ENCODE measurements at places on chromosomes 4 and X. TPM values are rescaled to one million over a fixed set of nuclear protein-coding genes. Genes with fewer than 3 reads are reported as not detected.

GRCh38 chrX:115378471-115378870, 89.0 kb downstream of the LUZP4 start:
- H3K4me3 ChIP-seq, result no peak overlapping the region
- no peaks in the 10 kb centered on the region for H3K27me3 ChIP-seq
- no peaks in the 10 kb centered on the region for H3K4me1 ChIP-seq
- H3K27ac ChIP-seq, result no peak overlapping the region
- H3K36me3 ChIP-seq, result no peaks in the 10 kb centered on the region

- H3K27ac ChIP-seq, result peak within 1 kb of the TSS; percentile 94
- H3K4me3 ChIP-seq, result peak within 1 kb of the TSS; percentile 67
- no peaks in the 10 kb centered on the region for H3K27me3 ChIP-seq
- peak; percentile 97 for DNase-seq
Measured at GRCh38 chrX:23782863-23783588, at the start of gene SAT1. Gene SAT1 (plus strand): TSS chrX:23783173. CDS start chrX:23783352, 179 bp downstream.

DNA sequence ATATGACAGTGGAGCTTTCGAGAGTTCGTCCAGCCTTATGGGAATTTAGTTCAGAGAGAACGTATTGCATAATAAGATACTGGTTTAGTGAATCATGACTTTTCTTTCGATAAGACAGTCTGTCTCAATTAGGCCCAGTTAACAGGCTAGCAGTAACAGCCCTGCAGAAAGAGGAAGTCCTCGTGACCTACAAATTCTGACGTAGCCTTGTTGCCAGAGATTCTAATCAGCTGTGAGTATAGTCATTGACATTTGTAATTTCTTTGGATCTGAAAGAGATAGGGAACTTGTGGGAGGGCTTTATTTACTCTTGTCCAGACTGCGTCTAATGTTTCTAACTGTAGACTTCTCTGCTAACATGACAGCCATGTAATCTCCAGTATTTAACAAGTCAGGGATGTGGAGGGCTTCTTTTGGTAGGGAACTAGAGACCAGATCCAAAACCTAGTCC, 15.8 kb downstream of the ART3 start:
- no peaks in the 10 kb centered on the region for H3K4me1 ChIP-seq
- H3K36me3 ChIP-seq, result no peaks in the 10 kb centered on the region
- H3K4me3 ChIP-seq, result no peak overlapping the region
- DNase-seq, result no peak
- no peak overlapping the region for H3K27ac ChIP-seq

DNA sequence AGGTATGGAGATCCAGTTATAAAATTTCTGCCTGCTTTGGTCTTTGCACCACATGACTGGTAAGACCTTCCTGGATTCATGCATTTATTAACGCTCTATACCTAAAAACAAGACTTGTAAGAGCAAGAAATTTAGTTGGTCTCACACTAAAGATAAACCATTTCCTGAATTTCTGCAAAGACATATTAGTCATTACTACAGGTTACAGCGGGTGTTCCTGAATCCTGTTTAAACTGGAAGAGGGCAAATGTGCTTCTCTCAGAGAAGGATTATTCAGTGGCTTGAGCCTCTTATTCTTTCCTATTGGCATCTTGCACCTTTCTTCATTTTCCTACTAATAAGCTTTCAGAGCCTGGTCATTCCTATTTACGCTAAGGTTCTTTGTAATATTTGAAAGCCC, 397.6 kb upstream of the TENM3 start:
- no peaks in the 10 kb centered on the region for H3K27me3 ChIP-seq
- no peaks in the 10 kb centered on the region for H3K4me1 ChIP-seq
- H3K4me3 ChIP-seq, result no peak overlapping the region
- H3K27ac ChIP-seq, result no peak overlapping the region

DNA sequence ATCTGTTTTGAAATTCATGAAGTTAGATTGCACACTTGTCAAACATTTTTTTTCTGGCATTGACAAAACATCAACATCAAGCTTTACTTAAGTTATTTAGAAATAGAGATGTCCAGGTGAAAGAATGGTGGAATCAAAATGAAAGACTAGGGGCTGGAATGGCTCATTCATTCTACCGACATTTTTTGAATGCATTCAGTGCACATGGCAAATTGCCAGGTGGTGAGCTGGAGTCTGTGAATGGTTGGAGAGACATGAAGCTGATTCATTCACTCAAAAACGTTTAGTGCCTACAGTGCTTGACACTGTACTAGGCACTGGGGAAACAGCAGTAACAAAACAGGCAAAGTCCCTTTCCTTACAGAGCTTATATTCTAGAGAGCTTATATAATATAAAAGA, 292.4 kb downstream of the PPP1R2C start:
- no peak overlapping the region for H3K4me3 ChIP-seq
- H3K4me1 ChIP-seq, result no peaks in the 10 kb centered on the region
- H3K27me3 ChIP-seq, result no peaks in the 10 kb centered on the region
- DNase-seq, result no peak
- no peak overlapping the region for H3K27ac ChIP-seq
- no peaks in the 10 kb centered on the region for H3K36me3 ChIP-seq

DNA sequence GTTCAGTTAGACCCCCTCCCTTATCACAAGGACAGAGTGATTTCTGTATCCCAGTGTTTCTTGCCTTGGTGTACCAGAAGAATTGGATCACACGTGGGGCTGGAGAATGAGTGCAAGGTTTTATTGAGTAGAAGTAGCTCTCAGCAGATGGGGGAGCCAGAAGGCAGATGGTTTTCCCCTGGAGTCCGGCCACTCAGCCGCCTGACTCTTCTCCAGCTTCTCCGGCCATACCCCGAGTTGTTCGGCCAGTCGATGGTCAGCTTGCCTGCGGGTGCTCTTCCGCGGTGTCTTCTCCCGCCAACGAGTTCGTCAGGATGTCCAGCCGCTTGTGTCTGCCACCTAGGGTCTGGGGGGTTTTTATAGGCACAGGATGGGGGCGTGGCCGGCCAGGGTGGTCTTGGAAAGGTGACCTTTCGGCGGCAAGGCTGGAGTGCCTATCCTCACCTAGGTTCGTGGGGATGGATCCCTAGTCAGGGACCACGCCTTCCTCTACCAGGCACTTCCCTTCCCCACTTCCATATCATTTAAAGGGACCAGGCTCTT, 14.5 kb downstream of the GAB1 start:
- no peaks in the 10 kb centered on the region for H3K27me3 ChIP-seq
- no peak for DNase-seq
- H3K4me1 ChIP-seq, result peaks cover 9% of the 10 kb centered on the region
- no peak overlapping the region for H3K27ac ChIP-seq
- no peak overlapping the region for H3K4me3 ChIP-seq

GRCh38 chr4:187501731-187502130, 493.8 kb upstream of the ZFP42 start:
- H3K36me3 ChIP-seq, result no peaks in the 10 kb centered on the region
- H3K27ac ChIP-seq, result no peak overlapping the region
- no peak overlapping the region for H3K4me3 ChIP-seq
- H3K27me3 ChIP-seq, result no peaks in the 10 kb centered on the region
- DNase-seq, result no peak

DNA sequence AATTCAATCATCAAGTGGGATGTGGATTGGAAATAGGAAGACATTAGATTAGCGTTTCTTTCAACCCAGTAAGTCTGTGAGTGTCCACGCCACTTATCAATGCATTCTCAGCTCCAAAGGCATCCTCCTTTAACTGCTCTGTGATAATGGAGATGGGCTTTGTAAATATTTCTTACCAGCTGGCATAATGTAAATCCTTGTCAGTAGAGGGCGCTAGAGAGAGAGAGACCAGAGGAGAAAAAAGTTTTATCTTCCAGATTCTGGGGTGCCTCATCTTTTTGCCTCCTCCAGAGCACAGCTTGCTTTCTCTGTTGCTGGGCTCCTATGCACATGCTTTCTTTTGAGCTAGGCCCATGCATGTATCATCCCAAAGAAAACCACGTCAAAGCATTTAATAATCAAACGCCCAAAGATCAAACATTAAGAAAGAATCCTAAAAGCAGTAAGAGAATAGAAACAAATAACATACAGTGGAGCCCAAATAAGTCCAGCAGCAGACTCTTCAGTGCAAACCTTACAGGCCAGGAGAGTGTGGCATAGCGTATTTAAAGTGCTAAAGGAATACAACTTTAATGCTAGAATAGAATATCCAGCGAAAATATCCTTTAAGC, 9.6 kb upstream of the MTMR1 start:
- no peaks in the 10 kb centered on the region for H3K27me3 ChIP-seq
- DNase-seq, result no peak
- H3K4me1 ChIP-seq, result no peaks in the 10 kb centered on the region
- no peak overlapping the region for H3K4me3 ChIP-seq

RNF128 gene
- total RNA-seq, result 39.6 TPM

GRCh38 chr4:74338792-74339333, 26.1 kb upstream of the EREG start:
- no peaks in the 10 kb centered on the region for H3K4me1 ChIP-seq
- no peaks in the 10 kb centered on the region for H3K36me3 ChIP-seq
- no peak for DNase-seq

DNA sequence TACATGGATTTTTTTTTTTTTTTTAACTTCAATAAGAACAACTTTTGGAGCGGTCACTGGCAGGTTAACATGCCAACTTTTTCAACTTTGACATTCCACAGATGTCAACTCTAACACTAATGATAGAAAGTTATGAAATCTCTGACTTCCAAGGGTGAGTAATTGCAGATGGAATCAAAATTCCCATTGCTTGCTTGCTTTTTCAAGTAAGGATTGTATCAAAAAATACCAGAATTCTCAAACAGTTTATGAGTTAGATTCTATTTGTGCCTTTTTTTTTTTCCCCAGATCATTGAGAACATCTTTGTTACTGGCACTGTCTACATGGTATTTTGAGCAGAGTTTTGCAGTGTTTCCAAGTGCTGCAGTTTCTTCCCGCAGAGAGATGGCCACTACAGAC, 50.3 kb upstream of the OTUD4 start:
- no peaks in the 10 kb centered on the region for H3K36me3 ChIP-seq
- no peak overlapping the region for H3K4me3 ChIP-seq
- H3K27me3 ChIP-seq, result no peaks in the 10 kb centered on the region
- no peak for DNase-seq

PDHA1 gene
- 133 TPM for total RNA-seq

DNA sequence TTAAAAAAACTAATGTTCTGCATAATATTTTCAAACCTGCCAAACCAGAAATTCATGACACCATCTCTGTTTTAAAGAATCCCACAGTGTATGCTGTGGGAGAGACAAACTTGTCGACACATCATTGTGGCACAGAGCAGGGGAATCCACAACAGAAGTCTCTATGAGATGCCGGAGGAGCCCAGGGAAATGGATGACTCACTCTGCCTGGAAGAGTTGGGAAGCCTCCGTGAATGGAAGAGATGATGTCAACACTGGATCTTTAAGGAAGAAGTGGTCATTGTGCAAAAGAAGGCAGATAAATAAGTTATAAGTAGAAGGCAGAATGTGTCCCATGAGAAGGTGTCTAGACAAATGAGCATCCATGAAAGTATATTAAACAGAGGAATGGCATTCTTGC, 595.1 kb downstream of the RAB28 start:
- H3K27ac ChIP-seq, result no peak overlapping the region
- no peaks in the 10 kb centered on the region for H3K4me1 ChIP-seq
- no peaks in the 10 kb centered on the region for H3K36me3 ChIP-seq
- H3K4me3 ChIP-seq, result no peak overlapping the region
- H3K27me3 ChIP-seq, result no peaks in the 10 kb centered on the region

DNA sequence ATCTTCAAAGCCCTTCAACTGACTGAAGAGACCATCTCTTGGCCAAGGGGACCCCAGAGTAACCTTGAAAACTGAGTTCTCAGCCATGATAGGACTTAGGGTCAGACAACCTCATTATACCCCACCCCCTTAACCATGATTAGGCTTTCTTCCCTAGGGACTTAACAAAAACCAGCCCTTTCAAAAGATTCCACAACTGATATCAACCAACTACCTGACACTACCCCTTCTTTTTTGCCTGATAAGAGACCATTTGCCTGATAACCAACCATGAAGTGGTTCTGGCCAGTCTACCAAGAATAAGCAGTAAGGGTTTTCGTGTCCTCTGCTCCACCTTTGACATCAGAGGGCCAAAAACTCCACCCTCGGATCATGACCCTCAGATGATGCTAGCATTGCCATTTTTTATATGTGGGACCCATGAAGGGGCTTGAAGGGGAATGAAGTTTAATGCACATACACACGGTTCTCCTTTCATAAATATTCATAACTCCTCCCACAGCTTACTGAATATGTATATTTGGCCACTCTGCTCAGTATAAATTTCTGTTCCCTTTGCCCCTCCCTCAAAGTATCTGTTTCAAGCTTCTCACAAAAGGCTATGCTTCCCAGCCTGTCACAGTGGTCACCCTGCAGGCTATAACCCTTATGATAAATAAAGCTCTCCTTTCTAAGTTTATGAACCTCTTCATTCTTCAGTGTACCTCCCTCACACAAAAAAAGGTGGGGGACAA, 12.3 kb downstream of the TBCK start:
- no peak overlapping the region for H3K27ac ChIP-seq
- H3K4me1 ChIP-seq, result no peaks in the 10 kb centered on the region
- no peaks in the 10 kb centered on the region for H3K27me3 ChIP-seq
- no peaks in the 10 kb centered on the region for H3K36me3 ChIP-seq
- H3K4me3 ChIP-seq, result no peak overlapping the region
- no peak for DNase-seq

COX7B gene
- 180 TPM for total RNA-seq

- no peaks in the 10 kb centered on the region for H3K36me3 ChIP-seq
- DNase-seq, result no peak
- H3K27ac ChIP-seq, result no peak overlapping the region
- H3K27me3 ChIP-seq, result no peaks in the 10 kb centered on the region
- no peaks in the 10 kb centered on the region for H3K4me1 ChIP-seq
Measured at GRCh38 chrX:28498658-28499057, 88.6 kb upstream of the IL1RAPL1 start.

DNA sequence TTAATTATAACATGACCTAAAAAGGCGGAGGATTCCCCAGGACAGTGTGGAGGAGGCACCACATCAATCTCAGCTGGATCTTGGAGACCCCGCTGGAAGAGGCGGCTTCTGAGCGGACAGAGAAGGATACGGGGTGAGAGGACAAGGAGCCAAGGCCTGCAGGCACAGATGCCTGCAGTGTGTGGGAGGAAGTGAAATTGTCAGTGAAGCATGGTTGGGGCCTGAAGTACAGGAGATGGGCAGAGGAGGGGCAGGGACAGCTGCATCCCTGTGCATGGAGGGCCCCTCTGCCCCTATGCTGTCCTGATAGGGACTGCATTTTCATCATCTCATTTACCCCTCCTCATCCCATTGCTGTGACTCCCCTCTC, 1.7 kb upstream of the SLC2A9 start:
- no peak for DNase-seq
- no peak overlapping the region for H3K4me3 ChIP-seq
- no peaks in the 10 kb centered on the region for H3K27me3 ChIP-seq
- H3K27ac ChIP-seq, result no peak overlapping the region

SOX3 gene
- total RNA-seq, result not detected

- H3K36me3 ChIP-seq, result no peaks in the 10 kb centered on the region
- H3K4me1 ChIP-seq, result no peaks in the 10 kb centered on the region
- H3K27me3 ChIP-seq, result no peaks in the 10 kb centered on the region
- no peak for DNase-seq
Measured at GRCh38 chrX:115409551-115409950, 120.0 kb downstream of the LUZP4 start.
